ENCODE measurements at places on chromosomes 12 and 14.

DNA sequence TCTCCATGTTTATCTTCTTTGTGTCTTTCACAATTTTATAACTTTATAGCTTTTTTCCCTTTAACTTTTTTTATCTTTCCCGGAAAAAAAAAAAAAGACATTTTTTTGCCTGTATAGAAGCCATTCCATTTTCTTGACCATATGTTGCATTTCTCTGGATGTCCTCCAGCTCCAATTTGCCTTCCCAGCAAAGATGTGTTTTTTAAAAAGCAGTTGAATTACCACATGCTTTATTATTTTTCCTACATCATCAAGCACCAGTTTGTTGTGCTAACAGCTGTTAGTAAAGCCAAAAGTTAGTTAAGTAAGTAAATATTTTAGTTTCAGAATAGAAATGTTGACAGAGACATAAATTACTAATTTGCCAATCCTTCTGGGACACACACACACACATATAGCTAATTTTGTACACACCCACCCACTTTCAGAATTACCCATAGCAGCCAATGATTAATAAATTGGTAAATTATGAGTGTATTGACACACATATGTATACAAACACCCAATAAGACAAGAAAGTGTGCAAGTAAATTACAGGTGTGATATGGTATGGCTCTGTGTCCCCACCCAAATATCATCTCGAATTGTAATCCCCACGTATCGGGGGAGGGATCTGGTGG lies 118.3 kb downstream of the SLC38A6 start:
- DNase-seq, result no peak

DNA sequence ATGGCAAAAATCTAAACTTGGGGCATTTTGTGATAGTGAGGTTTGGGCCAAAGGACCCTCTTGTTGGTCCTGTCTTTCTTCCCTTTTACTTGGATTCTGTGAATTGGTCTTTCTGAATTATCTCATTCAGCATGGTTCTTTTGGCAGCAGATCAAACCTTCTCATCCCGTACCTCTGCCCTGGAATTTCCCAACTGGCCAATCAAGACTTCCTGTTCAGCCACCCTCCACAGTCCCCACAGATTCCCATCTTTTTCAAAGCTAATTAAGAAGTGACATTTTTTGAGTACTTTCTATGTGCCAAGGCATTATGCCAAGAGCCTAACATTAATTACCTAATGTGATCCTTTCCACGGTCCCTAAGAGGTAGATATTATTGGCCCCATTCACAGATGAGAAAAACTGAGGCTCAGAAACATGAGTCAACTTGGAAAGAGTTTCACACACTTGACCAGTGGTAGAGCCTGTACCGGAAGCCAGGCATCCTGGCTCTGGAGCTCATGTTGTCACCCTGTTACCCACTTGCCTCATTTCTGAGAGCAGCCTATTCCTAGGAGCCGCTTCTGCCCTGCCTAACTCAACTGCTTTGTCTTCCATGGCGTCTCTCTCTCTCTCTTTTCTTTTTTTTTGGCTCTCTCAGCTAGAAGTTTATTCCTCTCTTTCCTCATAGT lies 135.9 kb downstream of the C12orf75 start:
- no peak for DNase-seq

DNA sequence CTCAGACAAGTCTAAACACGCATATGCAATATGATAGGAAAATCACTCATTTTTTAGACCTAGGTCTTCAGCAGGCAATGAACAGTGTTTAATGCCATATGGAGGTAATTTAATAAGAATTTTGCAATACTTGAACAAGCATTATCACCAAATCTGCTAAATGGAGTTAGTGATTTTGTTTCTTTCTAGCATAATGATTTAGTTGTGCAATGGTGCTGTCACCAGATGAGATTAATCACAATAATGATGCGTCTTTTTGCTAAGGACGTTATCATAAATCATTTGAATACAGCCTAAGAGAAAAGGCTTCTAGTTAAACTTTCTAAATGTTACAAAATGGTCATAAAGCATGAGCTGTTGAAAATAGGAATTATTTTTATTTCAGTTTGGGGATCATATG lies 170.0 kb upstream of the SLC16A7 start:
- DNase-seq, result no peak

- DNase-seq, result no peak
These were observed 44.3 kb upstream of the TRAF3 start for GRCh38 chr14:102732924-102733323.

GRCh38 chr12:106584104-106585064 lies 1.6 kb downstream of the RFX4 start:
- DNase-seq, result no peak

GRCh38 chr12:131460520-131460919 lies 250.4 kb upstream of the SFSWAP start:
- no peak for DNase-seq

DNA sequence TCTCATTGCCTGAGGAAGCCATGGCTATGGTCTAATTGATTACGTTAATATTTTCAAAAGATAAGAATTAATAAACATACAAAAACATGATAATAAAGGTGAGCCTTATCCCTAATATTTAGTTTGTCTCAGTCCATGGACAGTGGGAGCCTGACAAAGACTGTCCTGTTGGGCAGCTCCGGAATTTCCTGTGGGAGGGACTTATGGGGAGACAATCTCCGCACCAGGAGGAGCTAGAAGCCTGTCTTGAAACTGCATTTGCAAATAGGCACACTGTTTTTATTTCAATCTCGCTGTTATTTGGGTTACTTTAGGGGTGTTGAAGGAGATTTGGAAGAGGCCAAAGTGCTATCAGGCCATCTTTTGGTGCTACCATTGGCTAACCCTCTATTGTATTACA lies 50.8 kb upstream of the ZDHHC17 start:
- no peak for DNase-seq

DNA sequence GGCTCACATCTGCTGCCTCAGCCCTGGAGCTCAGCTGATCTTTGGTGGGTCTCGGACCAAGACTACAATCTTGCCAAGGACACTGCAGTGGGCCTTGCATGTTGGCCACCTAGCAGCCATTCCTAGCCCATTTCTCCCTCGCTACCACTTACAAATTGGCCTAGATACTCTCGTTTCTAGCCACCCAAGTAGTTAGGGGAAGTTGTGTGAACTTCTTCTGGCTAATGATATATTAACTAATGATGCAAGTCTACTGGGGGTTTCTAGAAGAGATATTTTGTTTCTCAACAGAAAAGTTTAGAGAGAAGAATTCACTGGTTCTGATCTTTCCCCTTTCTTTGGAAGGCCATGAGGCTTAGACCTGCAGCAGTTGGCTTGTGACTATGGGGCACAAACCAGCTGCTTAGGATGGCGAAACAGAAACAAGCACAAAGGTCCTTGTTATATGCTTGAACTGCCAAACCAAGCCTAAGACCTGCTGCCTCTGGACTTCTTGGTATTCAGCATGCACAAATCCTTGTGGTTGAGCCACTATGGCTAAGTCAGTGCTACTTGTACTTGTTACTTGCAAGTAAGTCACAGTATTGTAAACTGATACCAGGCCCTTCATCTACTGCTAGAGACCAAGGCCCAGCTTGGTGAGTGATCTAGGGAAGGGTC lies 30.5 kb upstream of the GPATCH2L start:
- no peak for DNase-seq

DNA sequence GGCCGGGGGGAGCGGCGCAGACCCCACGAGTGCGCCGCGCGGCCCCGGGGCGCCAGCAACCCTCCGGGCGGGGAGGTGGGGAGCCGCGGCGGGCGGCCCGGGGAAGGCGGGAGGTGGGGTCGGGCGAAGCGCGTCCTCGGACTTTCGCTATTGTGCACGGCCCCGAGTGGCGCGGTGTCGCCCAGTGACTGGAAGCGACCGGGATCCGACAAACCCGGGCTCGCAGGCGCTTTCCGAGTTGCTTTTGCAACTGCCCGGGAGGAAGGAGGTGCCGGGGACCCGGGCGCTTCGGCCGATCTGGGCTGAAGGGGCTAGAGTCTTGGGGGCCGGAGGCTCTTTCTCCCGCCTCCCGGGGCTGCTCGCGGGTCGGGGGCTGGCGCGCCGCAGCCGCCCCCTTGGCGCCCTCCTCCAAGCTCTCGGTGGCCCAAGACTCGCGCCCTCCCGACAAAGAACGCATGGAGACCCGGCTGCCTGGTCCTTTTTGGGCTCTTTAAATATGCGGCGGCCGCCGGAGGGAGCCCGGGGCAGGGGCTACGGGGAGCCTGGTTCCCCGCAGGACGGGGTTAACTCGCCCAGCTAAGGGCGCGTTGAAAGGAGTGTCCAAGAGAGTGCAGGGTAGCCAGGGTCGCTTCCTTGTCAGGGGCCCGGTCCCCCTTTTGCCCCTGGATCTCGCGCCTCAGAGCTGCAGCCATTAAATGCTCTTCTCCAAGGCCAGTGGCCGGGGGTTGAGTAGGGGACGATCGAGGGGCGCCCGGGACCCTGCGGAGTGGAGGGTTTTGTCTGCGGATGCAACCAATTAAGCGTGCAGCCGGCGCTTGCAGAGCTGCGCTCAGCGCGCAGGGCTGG lies 1.4 kb downstream of the HMGA2 start:
- peak; percentile 6 for DNase-seq

DNA sequence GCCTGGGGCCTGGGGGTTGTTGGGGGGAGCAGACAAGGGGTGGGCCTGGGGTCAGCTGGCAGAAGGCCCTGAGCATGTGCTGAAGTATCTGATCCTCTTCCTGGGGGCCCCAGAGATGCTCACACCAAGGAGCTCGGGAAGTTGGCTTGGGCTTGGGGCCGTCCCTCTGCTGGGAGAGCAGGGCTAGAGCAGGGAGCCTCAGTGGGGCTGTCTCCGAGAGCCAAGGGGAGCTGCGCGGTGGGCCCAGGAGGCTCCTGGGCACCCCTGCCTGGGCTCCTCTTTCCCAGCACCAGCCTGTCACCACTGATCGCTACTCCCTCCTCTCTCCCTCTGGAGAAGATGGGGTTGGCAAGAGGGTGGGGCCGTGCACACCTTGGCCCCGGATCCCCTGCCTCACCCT lies 28.3 kb downstream of the BEGAIN start:
- DNase-seq, result no peak

Data from germinal center (tissue), 1 donor.